ENCODE measurements at places on chromosomes 16 and 17.
A peak's percentile ranks its signal among the peaks of the same experiment; 100 is the strongest.

- no peaks in the 10 kb centered on the region for H3K27me3 ChIP-seq
- H3K27ac ChIP-seq = no peak overlapping the region
- no peak overlapping the region for H3K4me3 ChIP-seq
Measured at GRCh38 chr17:72273289-72274056, 152.7 kb downstream of the SOX9 start.

GRCh38 chr17:47733047-47733673, at the start of gene TBX21:
Gene TBX21, plus strand, starts transcription at chr17:47733236. Its CDS starts 219 bp downstream, at chr17:47733455.
- H3K4me1 ChIP-seq = peaks cover 67% of the 10 kb centered on the region
- peak within 1 kb of the TSS; percentile 93 for H3K4me3 ChIP-seq
- H3K36me3 ChIP-seq = peaks cover 32% of the 10 kb centered on the region
- DNase-seq = peak; percentile 97
- H3K27me3 ChIP-seq = no peaks in the 10 kb centered on the region

DNA sequence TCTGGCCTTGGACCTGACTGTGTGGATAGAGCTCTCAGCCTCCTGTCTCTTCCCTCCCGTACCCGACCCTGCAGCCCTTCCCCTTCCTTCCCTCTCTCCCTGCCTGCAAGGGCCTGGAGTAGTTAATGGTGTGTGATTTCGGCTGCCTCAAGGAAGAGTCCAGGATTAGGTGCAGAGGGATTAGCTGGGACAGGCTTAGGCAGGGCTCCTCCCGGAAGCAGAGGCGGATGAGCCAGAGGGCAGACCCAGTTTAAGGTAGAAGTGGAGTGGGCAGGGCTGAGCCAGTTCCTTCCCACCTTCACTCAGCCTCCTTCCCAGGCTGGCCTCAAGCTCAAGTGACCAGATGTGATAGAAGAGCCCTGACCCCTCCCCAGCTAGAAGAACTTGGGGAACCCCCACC, 16.8 kb downstream of the GUCY2D start:
- peaks cover 44% of the 10 kb centered on the region for H3K27me3 ChIP-seq
- no peak for DNase-seq
- no peak overlapping the region for H3K27ac ChIP-seq
- H3K4me3 ChIP-seq = no peak overlapping the region
- H3K36me3 ChIP-seq = no peaks in the 10 kb centered on the region
- peaks cover 4% of the 10 kb centered on the region for H3K4me1 ChIP-seq

DNA sequence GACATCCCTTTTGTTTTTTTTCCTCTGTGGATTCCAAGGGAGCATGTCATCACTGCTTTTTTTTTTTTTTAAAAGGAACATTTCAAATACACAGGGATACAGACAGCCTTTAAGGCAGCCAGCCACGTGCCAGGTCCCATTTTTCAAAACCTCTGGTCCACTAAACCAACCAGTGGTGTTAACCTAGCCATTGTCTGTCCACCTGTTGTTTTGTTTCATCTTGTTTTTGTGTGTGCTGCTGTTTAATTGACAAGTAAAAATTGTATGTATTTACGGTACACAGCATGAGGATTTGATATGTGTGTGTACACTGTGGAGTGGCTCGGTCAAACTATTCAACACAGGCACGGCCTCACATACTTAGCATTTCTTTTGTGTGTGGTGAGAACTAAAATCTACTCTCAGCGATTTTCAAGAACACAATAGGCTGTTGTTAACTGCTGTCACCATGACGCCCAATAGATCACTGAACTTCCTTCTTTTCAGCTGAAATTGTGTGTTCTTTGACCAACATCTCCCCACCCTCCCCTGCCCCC, 19.2 kb downstream of the TMEM114 start:
- DNase-seq = no peak
- no peak overlapping the region for H3K27ac ChIP-seq
- no peaks in the 10 kb centered on the region for H3K36me3 ChIP-seq
- peaks cover 11% of the 10 kb centered on the region for H3K27me3 ChIP-seq

- peaks cover 14% of the 10 kb centered on the region for H3K27me3 ChIP-seq
- H3K4me1 ChIP-seq = peaks cover 12% of the 10 kb centered on the region
- H3K36me3 ChIP-seq = no peaks in the 10 kb centered on the region
Measured at GRCh38 chr17:49260817-49261291, 30.3 kb upstream of the PHOSPHO1 start.

DNA sequence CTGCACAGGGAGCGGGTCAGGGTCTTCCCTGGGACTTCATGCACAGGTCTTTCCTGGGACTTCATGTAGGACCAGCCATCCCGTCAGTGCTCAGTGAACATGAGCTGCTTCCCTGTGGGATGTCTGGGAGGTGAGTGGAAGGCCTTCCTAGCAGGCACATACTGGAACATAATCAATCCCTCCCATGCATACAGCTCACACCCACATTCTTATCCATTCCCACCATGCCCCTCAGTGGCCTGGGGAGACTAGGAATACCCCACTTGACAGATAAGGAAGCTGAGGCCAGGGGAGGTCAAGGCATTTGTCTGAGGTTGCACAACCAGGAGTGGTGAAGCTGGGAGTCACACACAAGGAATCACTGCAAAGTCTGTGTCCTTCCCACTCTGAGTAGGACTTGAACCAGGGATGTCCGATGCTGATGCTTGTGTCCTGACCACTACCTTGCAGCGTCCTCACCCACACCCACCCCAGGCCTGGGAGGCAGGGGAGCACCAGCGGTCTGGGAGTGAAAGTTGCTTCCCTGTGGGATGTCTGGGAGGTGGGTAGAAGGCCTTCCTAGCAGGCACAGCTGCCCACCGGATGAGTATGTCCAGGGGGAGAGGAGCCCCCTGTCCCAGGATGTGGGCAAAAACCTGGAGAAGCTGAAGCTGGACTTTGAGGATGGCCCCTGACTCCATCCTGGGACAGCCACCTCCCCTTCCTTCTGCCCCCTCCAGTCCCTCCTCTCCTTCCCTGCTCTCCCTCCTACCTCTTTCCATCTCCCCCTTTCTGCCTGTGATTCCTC, 1.0 kb upstream of the NLRC5 start:
- no peak for DNase-seq
- H3K4me3 ChIP-seq = peak overlapping the region; percentile 99
- H3K27me3 ChIP-seq = no peaks in the 10 kb centered on the region
- H3K36me3 ChIP-seq = peaks cover 37% of the 10 kb centered on the region
- peaks cover 55% of the 10 kb centered on the region for H3K4me1 ChIP-seq

- peaks cover 50% of the 10 kb centered on the region for H3K27me3 ChIP-seq
- H3K4me1 ChIP-seq = no peaks in the 10 kb centered on the region
- peaks cover 6% of the 10 kb centered on the region for H3K36me3 ChIP-seq
- DNase-seq = no peak
Measured at GRCh38 chr17:57714665-57715180, 30.4 kb downstream of the CCDC182 start.

DNA sequence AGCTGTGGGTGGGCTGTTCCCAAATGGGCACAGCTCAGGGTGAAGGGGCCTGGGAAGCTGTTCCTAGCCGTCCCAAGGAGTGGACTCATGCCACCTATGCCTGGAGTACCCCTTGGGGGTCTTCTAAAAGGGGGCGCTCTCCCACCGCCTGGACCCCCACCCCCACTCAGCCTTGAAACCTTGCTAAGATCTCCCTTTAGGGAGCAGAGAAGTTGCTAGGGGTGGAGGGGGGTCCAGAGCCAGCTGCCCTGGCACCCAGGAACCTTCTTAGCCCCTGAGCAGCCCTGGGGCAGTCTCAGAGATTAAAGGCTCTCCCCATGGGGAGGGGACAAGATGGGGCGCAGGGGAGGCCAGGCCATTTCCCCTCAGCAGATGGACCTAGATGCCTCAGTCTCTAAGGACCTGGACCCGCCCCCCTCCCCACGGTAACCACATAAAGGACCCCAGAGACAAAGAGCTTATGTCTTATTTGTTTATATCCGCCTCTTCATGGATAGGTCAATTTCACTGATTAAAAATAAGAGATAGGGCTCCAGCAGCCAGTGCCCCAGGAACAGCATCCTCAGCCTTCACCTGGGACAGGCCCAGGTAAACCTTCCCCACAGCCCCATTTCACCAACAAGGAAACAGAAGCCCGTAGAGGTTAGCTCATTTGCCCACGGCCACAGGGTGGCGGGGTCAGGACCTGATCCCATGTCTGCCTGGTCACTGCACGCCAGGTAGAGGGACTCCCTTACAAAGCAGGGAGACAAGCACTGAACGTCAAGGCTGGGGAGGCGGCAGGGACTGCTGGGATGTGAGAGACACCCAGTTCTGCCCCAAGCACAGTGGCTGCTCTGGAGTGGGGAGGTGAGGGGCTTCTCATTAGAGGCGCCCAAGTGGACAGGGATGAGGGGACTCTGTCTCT, 3.4 kb downstream of the MTSS2 start:
- no peaks in the 10 kb centered on the region for H3K36me3 ChIP-seq
- no peak for DNase-seq
- H3K27ac ChIP-seq = peak overlapping the region; percentile 28
- H3K27me3 ChIP-seq = peaks cover 30% of the 10 kb centered on the region
- H3K4me1 ChIP-seq = peaks cover 11% of the 10 kb centered on the region
- H3K4me3 ChIP-seq = no peak overlapping the region

- peaks cover 7% of the 10 kb centered on the region for H3K27me3 ChIP-seq
- H3K36me3 ChIP-seq = no peaks in the 10 kb centered on the region
- no peak overlapping the region for H3K4me3 ChIP-seq
- H3K4me1 ChIP-seq = peaks cover 17% of the 10 kb centered on the region
Measured at GRCh38 chr17:58525239-58525638, 10.8 kb upstream of the MTMR4 start.

GRCh38 chr16:85491058-85491771, 121.9 kb upstream of the GSE1 start:
- no peaks in the 10 kb centered on the region for H3K27me3 ChIP-seq
- H3K36me3 ChIP-seq = no peaks in the 10 kb centered on the region
- H3K4me3 ChIP-seq = no peak overlapping the region
- peak; percentile 53 for DNase-seq
- H3K27ac ChIP-seq = no peak overlapping the region

GRCh38 chr16:11107780-11108465, 148.1 kb downstream of the SOCS1 start:
- peak overlapping the region; percentile 29 for H3K27ac ChIP-seq
- no peak overlapping the region for H3K4me3 ChIP-seq
- H3K27me3 ChIP-seq = no peaks in the 10 kb centered on the region
- no peak for DNase-seq

DNA sequence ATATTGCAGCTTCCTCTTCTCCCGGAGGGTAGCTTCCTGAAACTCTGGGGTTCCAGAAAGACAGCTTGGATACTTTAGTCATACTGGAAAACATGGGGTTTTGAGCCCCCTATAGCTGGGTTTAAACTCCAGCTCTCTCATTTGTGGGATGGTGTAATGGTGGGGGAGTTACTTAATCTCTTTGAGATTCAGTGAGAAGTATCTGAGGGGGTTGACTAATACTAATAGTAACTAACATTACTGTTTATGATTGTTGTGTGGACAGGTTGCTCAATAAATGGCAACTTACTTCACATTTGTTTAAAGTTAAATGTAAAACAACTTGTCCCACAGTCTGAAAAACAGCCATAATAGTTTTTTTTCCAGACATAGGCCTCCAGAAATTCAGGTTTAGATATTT, 5.1 kb upstream of the SUZ12 start:
- no peak for DNase-seq
- peaks cover 10% of the 10 kb centered on the region for H3K4me1 ChIP-seq
- no peaks in the 10 kb centered on the region for H3K27me3 ChIP-seq
- H3K36me3 ChIP-seq = no peaks in the 10 kb centered on the region

- H3K4me1 ChIP-seq = peaks cover 35% of the 10 kb centered on the region
- no peak for DNase-seq
- H3K4me3 ChIP-seq = no peak overlapping the region
- H3K36me3 ChIP-seq = peaks cover 6% of the 10 kb centered on the region
Measured at GRCh38 chr17:68301438-68301959, 10.2 kb downstream of the ARSG start.

- H3K27me3 ChIP-seq = peaks cover 28% of the 10 kb centered on the region
- DNase-seq = no peak
- H3K27ac ChIP-seq = no peak overlapping the region
- no peak overlapping the region for H3K4me3 ChIP-seq
Measured at GRCh38 chr17:50027172-50027880, 28.6 kb upstream of the ITGA3 start.
